ENCODE measurements at places on chromosomes 6 and 20.

- DNase-seq, result no peak
Observed at GRCh38 chr6:40806256-40806864, 219.2 kb upstream of the LRFN2 start.

DNA sequence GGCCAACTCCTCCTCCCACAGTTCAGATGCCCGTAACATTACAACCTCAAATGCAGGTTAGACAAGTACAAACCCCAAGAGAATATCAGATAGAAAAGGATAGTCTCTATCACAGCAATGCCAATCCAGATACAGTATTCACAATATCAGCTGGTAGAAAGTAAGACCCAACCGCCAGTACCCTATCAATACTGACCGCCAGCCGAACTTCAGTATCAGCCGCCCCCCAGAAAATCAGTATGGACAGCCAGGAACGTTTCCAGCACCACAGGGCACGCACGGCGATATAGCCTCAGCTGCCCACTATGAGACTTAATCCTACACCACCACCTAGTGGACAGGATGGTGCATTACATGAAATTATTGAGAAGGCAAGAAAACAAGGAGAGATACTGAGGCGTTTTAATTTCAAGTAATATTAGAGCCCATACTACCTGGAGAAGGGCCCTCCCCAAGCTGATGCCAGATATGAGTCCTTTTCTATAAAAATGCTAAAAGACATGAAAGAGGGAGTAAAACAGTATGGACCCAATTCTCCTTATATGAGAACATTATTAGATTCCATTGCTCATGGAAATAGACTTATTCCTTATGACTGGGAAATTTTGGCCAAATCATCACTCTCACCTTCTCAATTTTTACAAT lies 17.6 kb upstream of the EIF2S2 start:
- peak; percentile 55 for DNase-seq

DNA sequence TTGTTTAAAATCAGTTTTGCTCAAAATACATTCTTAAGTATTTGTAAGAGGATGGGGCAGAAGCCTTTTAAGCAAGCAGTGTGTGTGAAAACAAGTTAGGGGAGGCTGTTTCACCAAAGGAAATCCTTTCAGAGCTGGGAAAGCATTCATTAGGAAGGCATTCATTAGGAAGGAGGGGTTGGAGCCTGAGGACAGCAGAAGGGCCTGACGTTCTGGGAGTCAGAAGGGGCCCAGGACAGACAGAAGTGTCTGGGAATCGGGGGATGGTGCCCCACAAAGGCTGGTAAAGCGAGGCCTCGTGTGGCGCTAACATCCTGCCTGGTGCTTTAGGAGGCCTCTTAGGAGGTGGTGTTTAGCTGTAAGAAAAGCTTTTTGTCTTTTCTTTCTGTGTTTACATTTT lies 80.6 kb upstream of the NXT1 start:
- DNase-seq, result peak; percentile 59

GRCh38 chr20:1866834-1867233 lies 28.4 kb upstream of the SIRPA start:
- DNase-seq, result no peak

DNA sequence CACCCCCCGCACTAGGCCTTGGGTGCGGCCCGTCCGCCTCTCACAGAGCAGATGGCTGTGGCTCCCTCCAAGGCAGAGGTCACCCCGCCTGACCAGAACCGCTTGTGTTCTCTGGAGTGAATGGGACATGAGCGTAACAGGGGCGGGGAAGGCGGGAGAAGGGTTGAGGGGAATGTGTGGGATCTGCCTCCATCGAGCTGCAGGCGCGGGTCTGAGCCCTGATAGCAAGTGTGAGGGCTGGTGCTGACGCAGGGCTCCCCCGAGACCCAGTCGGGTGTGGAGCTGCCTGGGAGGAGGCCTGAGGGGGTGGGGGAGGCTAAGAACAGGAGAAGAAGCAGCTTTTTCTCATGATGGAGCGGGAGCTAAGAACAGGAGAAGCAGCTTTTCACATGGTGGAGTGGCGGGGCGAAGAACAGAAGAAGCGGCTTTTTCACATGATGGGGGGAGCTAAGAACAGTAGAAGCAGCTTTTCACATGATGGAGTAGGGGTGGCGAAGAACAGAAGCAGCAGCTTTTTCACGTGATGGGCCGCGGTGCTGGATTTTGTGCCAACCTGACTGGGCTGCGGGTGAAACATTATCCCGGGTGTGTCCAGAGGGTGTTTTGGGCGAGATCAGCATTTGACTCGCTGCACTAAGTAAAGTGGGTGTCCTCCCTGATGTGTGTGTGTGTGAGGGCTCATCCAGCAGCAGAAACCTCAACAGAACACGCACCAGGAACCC lies 169.3 kb downstream of the TTLL2 start:
- DNase-seq, result no peak

DNA sequence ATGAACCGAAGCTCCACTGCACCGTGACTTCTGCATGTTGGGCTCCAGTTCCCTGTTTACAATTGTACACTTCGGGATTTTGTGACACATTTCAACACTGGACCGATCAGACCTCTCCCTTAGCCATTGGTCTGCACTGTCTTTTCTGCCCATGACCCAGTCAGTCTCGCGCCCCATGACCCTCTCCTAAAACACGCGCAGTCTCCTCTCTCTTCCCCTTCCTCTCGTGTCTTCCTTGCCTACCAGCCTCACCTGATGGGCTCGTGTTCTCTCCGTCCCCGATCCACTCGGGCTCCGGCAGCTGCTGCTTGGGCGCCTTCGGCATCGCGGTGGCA lies 535 bp upstream of the ABCF1 start:
- no peak for DNase-seq

DNA sequence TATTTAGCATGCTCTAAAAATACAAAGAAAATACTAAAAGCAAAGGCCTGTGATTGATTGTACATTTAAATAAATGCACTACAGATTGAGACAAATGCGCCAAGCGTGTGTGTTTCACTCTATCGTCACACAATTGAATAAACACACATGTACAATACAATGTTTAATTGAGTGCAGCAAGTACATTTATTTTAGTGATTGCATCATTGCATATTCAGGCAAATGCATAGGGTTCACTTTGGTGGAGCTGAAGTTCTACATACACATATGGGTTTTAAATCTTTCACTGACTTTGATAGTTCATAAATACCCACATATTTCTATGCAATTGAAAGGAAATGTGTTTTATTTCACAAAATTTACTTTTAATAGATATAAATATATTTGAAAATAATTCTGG lies 750.6 kb upstream of the MMS22L start:
- DNase-seq, result no peak

- DNase-seq, result no peak
Observed at GRCh38 chr6:33875696-33876095, 71.9 kb upstream of the MLN start.

GRCh38 chr20:32132911-32133549 lies 23.5 kb downstream of the TM9SF4 start:
- no peak for DNase-seq

GRCh38 chr20:5140195-5140594 lies 13.4 kb downstream of the CDS2 start:
- no peak for DNase-seq

GRCh38 chr6:15061180-15061641 lies 184.7 kb upstream of the JARID2 start:
- DNase-seq, result no peak

GRCh38 chr6:105873211-105873704 lies 212.9 kb upstream of the PRDM1 start:
- no peak for DNase-seq

DNA sequence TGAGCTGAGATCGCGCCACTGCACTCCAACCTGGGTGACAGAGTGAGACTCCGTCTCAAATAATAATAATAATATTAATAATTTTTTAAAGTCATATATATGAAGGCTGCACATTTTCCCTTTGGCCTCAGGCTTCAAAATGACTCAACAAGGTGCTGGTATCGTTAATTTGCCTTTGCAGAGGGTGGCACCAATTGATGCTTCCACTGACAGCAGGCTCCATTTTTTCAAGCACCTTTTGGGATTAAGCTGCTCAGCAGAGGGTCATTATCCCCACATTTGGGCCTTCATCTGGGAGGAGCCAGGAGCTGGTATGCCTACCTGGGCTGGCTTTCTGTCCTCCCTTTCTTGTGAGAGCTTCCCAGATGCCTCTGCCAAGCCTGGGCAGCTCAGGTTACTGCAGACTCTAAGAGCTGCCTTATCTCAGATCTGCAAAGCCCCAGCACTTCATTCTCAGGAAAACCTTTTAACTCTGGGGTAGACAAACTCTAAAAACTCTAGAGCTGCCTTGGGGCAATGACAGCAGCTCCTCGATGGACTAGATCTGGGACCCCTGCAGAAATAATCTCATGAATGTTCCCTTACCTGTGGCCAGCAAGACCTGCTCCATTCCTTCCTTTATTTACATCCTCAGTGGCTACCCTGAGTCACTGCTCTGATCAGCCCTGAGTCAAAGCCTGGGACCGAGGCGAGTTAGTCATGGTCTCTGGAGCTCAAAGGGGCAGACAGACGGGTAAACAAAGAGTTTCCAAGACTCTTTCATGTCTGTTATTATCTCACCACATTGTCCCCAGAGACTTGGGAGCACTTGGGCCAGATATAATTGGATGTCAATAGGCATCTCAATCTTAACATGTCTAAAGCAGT lies 80.0 kb upstream of the EYA2 start:
- DNase-seq, result peak; percentile 63

GRCh38 chr6:21800330-21800729 lies 206.8 kb downstream of the SOX4 start:
- no peak for DNase-seq

DNA sequence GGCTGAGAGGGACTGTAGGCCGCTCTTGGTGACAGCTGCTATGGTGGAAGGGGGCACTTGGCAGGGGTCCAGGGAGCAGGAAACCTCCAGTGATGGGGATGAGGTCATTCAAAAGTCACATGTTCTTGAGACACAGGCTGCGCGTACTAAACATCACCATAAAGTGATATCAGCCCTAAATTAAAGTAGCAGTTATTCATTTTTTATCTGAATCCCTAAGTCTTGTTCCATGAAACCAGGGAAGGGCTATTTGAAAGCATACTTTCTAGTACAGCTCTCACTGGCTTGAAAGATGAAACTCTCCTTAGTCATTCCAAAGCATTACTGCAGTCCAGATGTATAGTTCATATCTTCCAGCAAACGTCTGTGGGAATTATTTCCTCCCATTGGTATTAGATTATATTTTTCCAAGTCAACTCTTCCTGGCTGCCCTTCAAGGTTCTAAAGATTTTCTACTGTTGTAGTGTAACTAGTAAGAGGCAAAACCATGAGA lies 373.1 kb downstream of the CD109 start:
- no peak for DNase-seq

DNA sequence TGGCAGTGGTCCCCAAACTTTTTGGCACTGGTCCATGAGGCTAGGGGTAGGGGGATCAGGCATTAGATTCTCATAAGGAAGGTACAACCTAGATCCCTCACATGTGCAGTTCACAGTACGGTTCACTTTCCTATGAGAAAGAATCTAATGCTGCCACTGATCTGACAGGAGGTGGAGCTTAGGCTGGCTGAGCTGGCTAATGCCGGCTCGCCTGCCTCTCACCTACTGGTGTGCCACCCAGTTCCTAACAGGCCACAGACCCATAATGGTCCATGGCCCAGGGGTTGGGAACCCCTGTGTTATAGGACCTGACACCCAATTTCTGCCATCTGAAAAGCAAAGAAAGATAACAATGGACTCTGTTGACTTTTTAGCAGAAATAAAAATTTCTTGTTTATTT lies 199.6 kb downstream of the GMPR start:
- DNase-seq, result no peak

DNA sequence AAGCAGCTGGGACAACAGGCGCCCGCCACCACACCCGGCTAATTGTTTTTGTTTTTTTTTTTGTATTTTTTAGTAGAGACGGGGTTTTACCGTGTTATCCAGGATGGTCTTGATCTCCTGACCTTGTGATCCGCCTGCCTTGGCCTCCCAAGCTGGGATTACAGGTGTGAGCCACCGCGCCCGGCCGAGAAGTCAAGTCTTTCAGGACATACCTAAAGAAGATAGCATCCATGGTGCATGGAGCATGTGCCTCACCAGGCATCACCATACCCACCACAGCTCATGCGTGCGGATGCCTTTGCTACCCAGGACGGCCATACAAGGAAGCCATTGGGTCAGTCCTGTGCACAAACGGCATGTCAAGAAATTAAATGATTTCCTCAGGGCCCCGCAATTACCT lies 60.8 kb downstream of the DACT2 start:
- DNase-seq, result no peak

GRCh38 chr20:46799781-46800408 lies 90.4 kb downstream of the SLC2A10 start:
- no peak for DNase-seq

GRCh38 chr6:144586986-144587385 lies 301.9 kb downstream of the UTRN start:
- no peak for DNase-seq

- no peak for DNase-seq
Observed at GRCh38 chr6:148817689-148818088, 70.9 kb downstream of the UST start.

GRCh38 chr20:10553326-10553984 lies 118.3 kb downstream of the SLX4IP start:
- peak; percentile 60 for DNase-seq

DNA sequence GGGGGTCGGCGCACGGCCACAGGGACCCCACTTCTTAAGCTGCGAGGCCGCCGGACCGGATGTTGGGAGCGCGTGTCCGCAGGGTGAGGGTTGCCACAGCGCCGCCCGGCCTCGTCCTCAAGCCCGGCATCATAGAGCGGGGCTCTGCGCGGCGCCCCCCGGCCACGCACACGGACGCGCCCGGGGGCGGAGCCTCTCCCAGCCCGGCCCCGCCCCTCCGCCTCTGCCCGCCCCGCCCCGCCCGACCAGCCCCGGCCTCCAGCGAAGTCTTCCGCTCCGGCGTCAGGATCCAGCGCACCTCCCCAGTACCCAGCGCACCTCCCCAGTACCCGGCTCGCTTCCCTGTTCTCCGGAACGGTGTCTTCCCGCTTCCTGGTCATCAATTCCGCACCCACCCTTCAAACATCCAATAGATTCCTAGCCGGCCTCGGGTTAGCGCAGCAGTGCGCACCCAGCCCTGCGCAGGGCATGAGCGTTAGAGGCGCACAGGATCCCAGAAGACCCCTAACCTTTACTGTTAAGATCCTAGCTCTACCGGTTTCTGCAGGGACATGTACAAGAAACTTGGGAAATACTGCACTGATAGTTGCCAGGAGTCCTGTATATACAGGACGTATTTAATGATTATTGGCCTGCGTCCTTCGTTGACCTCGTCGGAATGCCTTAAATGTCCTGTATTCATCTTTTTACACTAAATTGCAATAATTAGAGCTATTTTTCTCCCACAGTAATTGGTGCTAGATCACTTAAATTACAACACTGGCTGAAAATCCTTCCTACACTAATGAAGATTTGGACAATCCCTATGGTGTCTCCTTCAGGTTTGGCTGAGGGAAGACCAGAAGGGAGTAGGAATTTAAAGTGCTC lies 535 bp upstream of the DNAAF9 start:
- DNase-seq, result peak; percentile 39

- DNase-seq, result no peak
Observed at GRCh38 chr6:169845426-169846285, 94.2 kb downstream of the ERMARD start.

GRCh38 chr6:43927532-43928210 lies 157.7 kb downstream of the VEGFA start:
- DNase-seq, result no peak

Measured in NT2/D1 (cell line).